ENCODE measurements at places on chromosomes 2 and 18.

- no peak for DNase-seq
Observed at GRCh38 chr18:3468833-3469232, 18.9 kb downstream of the TGIF1 start.

GRCh38 chr18:3998698-3999333, 456.3 kb downstream of the DLGAP1 start:
- DNase-seq = no peak

- no peak for DNase-seq
Observed at GRCh38 chr2:173631127-173631460, 276.4 kb downstream of the CDCA7 start.

- DNase-seq = no peak
Observed at GRCh38 chr2:45816272-45816671, 164.8 kb downstream of the PRKCE start.

GRCh38 chr2:18588049-18588448, 1.3 kb downstream of the NT5C1B start:
- no peak for DNase-seq

DNA sequence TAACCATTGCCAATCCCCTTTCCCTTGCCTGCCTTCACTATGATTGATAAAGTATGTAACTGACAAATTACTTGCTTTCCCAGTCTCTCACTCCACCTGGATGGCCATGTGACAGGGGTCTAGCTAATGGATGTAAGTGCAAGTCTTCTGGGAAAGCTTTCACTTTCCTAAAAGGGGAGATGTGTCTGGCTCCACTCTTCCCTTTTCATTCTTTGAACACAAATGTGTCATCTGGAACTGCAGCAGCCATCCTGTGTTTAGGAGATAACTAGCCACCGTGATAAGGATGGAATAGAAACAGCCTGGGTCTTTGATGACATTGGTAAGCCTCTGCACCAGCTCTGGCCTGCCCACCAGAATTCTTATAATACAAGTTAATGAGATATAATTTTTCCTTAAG, 38.2 kb downstream of the SNRPD1 start:
- DNase-seq = no peak

- no peak for DNase-seq
Observed at GRCh38 chr18:80086281-80086680, 22.8 kb upstream of the ADNP2 start.

- no peak for DNase-seq
Observed at GRCh38 chr18:48973731-48974130, 23.0 kb upstream of the SMAD7 start.

DNA sequence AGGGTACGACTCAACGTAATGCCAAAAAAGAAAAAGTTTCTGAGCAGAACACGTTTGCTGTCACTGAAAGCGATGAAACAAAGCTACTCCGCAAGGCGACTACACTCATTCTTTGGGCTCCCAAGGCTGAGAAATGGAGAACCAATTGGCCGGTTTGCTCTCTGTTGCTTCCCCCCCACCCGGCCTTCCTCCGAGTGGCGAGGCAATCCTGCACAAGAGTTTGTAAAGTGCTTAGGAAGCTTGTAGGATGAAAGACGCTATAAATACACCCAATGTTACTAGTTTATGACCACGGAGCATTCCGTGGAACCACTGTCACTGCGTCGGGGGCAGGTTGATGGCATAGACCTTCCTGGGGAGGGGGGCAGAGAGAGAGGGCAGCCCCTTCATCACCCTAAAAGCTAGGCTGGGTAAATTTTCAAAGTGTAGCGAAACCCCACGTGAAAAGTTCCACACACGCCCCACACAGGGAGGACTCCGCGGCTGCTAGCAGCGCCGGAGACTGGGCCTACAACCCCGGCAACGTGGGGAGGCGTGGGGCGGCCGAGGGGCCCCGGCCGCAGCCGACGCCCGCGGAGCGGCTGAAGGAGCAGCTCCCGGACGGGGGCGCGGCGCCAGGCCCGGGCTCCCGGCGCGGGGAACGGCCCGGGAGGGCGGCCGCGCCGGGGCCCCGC, 915 bp downstream of the CUL3 start:
- DNase-seq = peak; percentile 48

DNA sequence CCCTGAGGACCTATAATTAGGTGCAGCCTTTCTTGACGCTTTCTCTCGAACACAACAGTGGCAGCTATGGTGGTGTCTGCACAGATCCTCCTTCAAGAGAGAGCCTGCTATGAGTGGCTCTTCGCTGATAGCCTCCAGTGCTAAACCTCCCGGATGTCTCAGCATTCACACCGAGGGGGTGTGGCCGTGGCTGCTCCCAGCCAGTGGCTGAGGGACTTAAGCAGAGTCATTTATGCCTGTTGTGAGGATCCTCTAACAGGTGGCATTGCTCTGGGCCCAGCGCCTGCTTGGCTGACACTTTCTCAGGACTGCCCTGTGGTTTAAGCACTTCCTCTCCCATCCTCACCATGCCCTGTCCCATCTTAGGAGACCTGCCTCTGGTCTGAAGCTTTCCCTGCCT, 592.0 kb upstream of the LRRTM1 start:
- no peak for DNase-seq

DNA sequence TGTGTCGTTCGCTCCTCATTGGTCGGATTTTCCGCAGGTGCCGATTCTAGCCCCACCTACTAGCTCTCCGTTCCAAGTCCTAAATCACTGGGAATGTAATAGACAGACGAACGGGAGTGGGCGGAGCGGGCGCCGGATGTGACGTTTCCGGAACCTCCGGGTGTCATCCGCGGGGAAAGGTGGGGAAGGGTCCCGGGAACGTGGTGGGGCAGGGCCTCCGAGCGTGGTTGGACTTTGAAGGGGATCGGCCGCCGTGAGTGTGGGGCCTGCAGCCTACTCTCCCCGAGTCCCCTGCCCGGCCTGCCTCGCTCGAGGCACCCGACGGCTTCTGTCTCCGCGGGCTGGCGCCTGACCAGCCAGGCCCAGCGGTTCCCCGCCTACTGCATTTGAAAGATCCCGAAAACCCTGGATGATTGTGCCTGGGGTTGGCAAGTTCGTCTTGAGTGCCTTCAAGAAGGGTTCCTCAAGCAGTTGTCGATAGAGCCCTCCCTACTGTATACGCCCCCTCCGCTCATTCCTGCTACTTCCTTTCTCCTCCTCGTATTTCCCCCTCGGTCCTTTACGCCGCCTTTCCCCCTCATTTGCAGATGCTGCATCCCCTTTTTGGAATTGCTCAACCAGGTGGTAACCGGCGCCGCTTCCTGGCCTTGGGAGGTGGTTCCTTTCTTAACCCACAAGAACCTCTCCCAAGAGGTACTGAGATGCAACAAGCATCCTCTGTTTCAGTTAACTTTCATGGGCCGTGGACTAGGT, at the start of gene STAMBP:
Gene STAMBP, plus strand, starts transcription at position 144 of the 753 bp plus-strand sequence. CDS start 1,896 bp downstream, outside the sequence.
- peak; percentile 96 for DNase-seq

- no peak for DNase-seq
Observed at GRCh38 chr2:169509955-169510354, 453 bp downstream of the KLHL41 start.

- no peak for DNase-seq
Observed at GRCh38 chr2:7997279-7997678, 684.6 kb upstream of the ID2 start.

- DNase-seq = no peak
Observed at GRCh38 chr2:224286923-224287322, 115.0 kb downstream of the FAM124B start.

DNA sequence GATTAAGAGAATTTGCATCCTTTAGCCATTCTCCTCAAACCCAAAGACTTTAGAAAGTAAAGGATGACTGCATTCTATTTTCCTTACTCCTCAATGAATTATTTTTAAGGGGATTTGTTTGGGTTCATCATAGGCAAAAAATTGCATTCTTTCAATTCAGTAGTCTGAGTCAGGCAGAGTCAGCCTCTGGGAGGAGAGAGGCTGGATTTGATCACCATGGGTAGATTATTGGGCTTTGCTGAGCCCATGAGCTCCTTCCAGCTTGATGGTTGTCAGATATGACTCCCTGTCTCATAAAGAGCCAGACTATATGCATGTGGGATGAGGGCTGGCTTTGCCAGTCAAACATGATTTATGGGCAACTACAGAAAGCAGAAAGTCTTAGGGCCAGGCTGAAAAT, 101.2 kb downstream of the KCNS3 start:
- DNase-seq = no peak

DNA sequence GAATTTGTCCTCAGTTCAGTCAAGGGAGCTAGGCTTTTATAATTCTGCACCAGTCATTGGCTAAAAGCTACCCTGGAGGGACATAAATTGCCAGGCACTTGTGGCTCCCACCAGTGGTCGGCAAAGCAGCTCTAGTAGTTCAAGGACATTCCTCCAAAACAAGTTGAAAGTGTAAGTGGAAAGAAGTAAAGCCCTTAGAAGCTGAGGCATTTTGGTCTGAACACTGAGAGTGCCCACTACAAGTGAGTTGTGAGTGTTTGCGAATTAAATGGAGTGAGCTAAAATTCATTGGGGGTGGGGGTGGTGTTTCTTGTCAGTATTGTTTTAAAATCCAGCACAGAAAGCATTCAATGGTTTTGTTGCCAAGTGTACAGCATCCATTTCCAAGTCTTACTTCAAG, 879.9 kb upstream of the CDH2 start:
- no peak for DNase-seq

- DNase-seq = no peak
Observed at GRCh38 chr18:48867978-48868377, 82.8 kb downstream of the SMAD7 start.

- no peak for DNase-seq
Observed at GRCh38 chr2:235141411-235142128, 189.8 kb downstream of the SH3BP4 start.

DNA sequence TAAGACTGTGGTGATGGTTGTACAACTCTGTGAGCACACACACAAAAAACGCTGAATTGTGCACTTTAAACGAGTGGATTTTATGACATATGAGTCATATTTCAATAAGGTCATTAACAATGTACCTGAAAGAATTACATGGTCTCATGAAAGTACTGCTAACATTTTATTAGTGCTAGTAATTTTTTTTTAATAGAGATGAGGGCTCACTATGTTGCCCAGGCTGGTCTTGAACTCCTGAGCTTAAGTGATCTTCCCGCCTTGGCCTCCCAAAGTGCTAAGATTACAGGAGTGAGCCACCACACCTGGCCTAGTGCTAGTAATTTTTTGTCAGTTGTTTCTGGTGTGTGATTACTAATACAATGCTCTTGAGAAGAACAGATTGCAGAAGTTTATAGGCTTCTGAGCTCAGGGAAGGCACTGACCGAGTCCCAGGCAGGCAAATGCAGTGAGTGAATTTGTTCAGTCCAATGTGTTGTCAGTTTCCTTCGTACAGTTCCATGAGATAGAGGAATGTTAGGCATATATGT, 177.0 kb downstream of the TGIF1 start:
- DNase-seq = no peak

- DNase-seq = no peak
Observed at GRCh38 chr18:13252686-13253410, 34.3 kb downstream of the LDLRAD4 start.

- DNase-seq = no peak
Observed at GRCh38 chr2:68274022-68274421, 21.7 kb upstream of the PPP3R1 start.

DNA sequence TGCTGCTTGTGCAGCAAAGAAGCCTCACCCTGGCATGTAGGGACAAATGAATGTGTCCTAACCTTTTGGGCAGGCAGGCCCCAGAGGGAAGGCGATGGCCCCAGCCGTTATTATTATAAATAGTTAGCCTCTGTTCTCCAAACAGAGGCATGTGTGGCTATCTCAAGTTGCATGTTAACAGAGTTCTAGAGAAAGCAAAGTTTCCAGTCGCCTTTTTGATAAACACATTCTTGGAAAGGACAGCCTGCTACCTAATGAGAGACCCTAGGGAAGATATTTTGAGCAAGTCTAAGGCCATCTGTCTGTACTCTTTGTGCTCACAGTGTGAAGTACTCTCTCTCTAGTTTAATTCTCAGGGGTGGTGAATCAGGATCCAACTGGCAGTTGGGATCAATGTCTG, 97.4 kb upstream of the FHL2 start:
- DNase-seq = no peak

- no peak for DNase-seq
Observed at GRCh38 chr2:160967523-160967922, 192.7 kb upstream of the TANK start.

DNA sequence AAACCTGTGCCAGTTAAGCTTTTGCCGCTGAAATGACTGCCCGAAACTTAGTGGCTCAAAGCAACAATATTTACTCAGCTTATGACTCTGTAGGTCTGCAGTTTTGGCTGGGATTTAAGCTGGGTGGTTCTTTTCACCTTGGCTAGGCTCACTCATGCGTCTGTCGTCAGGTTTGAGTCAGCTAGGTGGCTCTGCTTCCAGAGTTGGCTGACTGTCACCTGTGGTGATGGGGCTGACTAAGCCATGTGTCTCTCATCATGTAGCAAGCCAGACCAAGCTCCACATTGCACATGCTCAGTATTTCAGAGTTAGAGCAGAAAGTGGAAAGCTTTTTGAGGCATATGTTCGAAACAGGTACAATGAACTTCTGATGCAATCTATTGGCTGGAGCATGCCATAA, 354.8 kb downstream of the MEIS1 start:
- no peak for DNase-seq
